ENCODE measurements at places on chromosomes 13 and 19.

GRCh38 chr19:7654401-7654800 is 14.4 kb upstream of the RETN start:
- H3K36me3 ChIP-seq, result no peaks in the 10 kb centered on the region
- peaks cover 4% of the 10 kb centered on the region for H3K27me3 ChIP-seq
- no peak overlapping the region for H3K4me3 ChIP-seq
- peaks cover 46% of the 10 kb centered on the region for H3K4me1 ChIP-seq
- H3K27ac ChIP-seq, result no peak overlapping the region
- DNase-seq, result no peak

DNA sequence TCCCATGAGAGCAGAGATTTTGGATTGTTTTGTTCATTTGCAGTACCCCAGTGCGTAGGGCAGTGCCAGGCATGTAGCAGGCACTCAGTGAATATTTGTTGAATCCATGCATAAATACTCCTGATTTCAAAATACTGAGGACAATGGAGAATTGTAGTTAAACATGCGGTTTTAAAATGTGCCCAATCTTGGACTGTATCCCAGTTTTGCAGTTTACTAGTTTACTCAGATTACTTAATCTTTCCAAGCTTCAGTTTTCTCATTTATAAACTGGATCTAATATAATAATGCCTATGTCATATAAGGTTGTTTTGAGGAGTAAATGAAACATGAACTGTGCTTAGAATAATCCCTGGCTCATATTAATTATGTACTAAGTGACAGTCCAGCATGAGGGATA is 39.0 kb downstream of the RCBTB2 start:
- H3K36me3 ChIP-seq, result no peaks in the 10 kb centered on the region
- H3K27ac ChIP-seq, result no peak overlapping the region

DNA sequence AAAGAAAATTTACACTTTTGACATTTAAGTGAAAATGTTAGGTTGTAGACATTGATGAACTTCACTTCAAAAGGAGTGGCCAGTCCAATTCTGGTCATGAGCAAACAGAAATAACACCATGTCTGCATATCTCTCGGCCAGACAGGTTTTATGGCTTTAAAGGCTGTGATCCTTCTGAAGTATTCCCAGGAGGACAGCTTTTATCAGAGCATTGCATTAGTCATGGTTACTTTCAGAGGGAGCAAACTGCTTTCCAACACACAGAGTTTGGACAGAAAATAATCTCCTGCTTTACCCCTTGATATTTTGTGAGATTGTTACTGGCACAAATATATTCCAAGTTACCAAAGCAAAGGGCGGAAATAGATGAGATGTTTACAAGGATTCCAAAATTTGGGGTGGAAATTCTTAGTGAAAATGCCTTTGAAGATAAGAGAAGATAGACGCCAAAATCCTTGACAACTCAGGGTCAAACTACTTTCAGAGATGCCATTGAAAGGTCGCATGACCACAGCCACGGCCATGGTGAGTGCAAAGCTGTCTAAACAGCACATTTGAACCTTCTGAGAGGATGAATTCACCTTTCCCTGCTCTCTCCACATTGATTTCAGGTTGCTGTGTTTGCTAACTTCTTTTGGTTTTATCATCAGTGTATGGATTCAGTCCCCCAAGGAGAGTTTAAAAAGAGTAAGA is 584.5 kb upstream of the SGCG start:
- no peak overlapping the region for H3K27ac ChIP-seq
- no peaks in the 10 kb centered on the region for H3K4me1 ChIP-seq
- DNase-seq, result no peak
- no peaks in the 10 kb centered on the region for H3K36me3 ChIP-seq
- H3K4me3 ChIP-seq, result no peak overlapping the region

DNA sequence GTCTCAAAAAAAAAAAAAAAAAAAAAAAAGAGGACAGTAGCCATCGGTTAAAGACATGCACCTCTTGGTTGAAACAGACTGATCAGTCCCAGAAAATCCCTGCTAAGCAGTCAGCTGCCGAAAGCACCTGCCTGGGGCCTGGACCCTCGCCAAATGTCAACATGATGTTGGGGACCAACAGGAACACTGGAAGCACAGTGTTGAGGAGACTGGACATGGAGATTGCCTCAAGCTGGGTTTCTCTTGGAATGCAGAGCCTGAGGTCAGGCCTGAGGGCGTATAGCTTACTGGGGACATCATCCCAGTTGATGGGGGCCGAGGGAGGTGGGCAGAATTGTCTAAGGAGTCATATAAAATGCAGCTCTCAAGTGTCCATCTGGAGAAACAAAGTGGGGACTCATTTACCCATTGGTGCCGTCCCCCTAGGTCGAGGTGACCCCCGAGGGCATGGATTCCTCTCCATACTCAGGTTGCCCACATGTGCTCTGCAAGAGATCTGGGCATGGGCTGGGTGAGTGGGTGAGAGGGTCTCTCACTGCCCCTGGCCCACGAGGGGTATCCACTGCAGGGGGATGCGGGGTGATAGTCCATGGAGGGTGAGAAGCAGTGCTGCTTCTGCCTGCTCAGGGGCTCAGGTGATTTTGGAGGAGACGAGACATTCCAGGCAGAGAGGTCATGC is 164.5 kb downstream of the URI1 start:
- no peak overlapping the region for H3K4me3 ChIP-seq
- H3K36me3 ChIP-seq, result no peaks in the 10 kb centered on the region
- H3K27ac ChIP-seq, result no peak overlapping the region

GRCh38 chr19:18020212-18021085 is 12.5 kb downstream of the ARRDC2 start:
- peak overlapping the region; percentile 56 for H3K27ac ChIP-seq
- H3K27me3 ChIP-seq, result no peaks in the 10 kb centered on the region
- H3K4me3 ChIP-seq, result peak overlapping the region; percentile 86
- no peak for DNase-seq
- peaks cover 78% of the 10 kb centered on the region for H3K4me1 ChIP-seq

- no peaks in the 10 kb centered on the region for H3K27me3 ChIP-seq
- peak; percentile 22 for DNase-seq
- peaks cover 18% of the 10 kb centered on the region for H3K4me1 ChIP-seq
- H3K27ac ChIP-seq, result no peak overlapping the region
These were observed 22.8 kb downstream of the SYDE1 start for GRCh38 chr19:15129856-15130585.

GRCh38 chr19:55092423-55093318 is 17.0 kb downstream of the EPS8L1 start:
- H3K4me1 ChIP-seq, result peaks cover 13% of the 10 kb centered on the region
- H3K27ac ChIP-seq, result no peak overlapping the region
- H3K36me3 ChIP-seq, result peaks cover 5% of the 10 kb centered on the region
- H3K27me3 ChIP-seq, result peaks cover 14% of the 10 kb centered on the region

DNA sequence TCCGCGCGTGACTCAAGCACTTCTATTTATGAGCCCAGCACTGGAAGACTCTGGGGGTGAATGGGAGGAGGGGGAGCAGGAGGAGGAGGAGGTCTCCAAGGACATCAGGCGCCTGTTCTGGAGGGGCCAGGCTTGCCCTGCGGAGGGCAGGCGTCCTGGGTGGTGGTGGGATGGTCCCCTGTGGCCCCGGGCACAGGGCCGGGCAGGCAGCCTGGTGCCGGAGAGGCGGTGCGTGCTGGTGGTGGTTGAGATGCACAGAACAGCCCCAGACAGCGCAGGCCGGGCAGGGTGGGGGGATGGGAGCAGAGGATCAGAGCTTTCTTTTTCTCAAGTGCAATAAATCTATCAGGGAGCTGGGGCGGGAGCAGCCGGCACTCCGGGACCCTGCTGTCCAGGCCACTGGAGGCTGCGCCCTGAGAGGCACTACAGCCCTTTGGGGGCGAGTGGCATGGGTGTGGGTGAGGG is 14.0 kb downstream of the NKPD1 start:
- H3K36me3 ChIP-seq, result no peaks in the 10 kb centered on the region
- H3K27me3 ChIP-seq, result no peaks in the 10 kb centered on the region
- H3K4me3 ChIP-seq, result no peak overlapping the region
- no peak for DNase-seq

DNA sequence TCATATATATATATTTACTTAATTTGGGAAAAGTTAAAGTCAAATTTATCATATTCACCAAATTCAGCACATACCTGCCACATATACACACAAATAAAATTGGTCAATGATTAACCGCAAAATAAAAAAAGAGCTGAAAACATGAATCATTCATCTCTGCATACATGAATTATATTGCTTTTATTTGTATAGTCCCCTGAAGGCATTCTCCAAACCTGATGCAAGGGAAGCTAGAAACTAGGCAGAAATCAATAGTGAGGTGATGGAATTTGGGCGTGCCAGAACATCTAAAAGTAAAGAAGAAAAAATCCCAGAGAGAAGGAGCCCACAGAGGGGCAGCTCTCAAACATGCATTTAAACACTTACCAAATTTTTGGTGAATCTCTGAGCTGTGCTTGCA is 60.1 kb downstream of the UFM1 start:
- H3K27me3 ChIP-seq, result peaks cover 2% of the 10 kb centered on the region
- no peak overlapping the region for H3K27ac ChIP-seq
- H3K4me3 ChIP-seq, result no peak overlapping the region
- H3K4me1 ChIP-seq, result no peaks in the 10 kb centered on the region
- H3K36me3 ChIP-seq, result no peaks in the 10 kb centered on the region

DNA sequence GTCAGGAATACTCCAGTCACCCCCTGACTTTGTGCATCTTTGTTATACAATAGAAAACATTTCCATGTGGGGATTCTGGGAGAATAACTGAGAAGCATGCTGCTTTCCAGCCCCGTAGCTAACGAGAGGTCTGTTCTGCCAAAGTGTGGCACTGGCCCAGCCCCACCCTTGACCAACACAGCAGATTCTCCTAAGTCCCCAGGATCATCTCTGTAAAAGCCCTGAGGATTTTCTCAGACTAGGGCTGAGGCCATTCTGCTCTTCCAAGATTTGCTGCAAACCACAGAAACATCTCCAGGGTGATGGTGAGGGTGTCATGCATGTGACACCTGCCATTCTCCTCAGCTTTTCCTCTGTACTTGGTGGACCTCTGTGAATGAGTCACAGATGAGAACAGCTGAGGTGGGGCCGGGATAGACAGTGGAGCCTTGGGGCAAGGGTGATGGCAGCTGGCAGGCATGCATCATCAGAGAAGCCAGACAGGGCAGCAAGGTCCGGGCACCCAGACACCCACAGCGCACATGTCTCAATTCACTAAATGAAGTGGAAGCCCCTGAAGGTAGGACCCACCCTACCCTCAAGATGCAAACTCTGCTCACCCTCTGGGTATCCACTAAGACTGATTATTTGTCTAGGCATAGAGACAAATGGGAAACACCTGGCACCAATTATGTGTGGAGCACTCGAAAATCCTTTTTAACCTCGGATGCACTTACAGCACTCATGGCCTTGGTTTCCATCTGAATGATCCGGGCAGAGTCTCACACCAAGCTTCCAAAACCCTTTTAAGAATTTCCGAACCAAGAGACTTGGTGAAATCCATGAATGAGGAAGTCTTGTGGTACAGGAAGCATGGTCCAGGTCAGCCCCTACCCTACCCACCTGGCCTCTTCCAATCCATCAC is 20.1 kb upstream of the DOCK9 start:
- peaks cover 86% of the 10 kb centered on the region for H3K4me1 ChIP-seq
- no peak overlapping the region for H3K27ac ChIP-seq
- no peaks in the 10 kb centered on the region for H3K36me3 ChIP-seq
- peak; percentile 24 for DNase-seq

GRCh38 chr19:38473201-38473600 is 39.7 kb downstream of the RYR1 start:
- DNase-seq, result no peak
- no peaks in the 10 kb centered on the region for H3K4me1 ChIP-seq
- peaks cover 13% of the 10 kb centered on the region for H3K27me3 ChIP-seq
- no peak overlapping the region for H3K27ac ChIP-seq
- no peaks in the 10 kb centered on the region for H3K36me3 ChIP-seq

DNA sequence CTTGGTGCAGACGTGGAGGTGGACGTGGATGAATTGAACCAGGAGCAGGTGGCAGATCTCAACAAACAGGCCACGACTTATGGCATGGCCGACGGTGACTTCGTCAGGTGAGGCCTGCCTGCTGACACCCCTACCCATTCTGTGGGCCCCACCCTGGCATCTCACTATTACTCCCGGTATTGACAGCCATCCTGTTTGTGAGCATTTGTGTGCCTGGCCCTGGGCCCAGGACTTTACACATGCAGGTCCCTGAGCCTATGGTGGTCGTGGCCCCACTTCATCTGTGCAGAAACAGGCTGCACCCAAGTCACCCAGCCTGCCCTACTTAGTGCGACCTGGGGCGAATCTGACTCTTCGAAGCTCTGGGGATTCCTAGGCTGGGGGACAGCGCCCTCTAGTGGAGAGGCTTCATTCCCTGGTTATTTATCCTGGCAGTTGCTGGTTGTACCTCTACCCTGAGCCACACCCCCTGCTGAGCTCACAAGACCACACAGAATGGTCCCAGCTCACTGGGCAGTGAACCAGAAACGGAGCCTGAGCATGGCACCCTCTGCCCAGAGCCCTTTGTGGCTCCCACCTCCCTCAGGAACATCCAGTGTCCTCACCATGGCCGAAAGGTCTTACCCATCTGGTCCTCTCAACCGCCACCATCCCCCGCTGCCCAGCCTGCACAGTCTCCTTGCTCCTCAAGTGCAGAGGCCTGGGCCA is 16.9 kb downstream of the ZNF296 start:
- H3K36me3 ChIP-seq, result peaks cover 8% of the 10 kb centered on the region
- H3K27me3 ChIP-seq, result no peaks in the 10 kb centered on the region
- DNase-seq, result peak; percentile 76
- H3K4me1 ChIP-seq, result peaks cover 4% of the 10 kb centered on the region
- no peak overlapping the region for H3K4me3 ChIP-seq
